Inflammatory macrophage (primary cell): ENCODE measurements at places on chromosomes 1 and 21.

GRCh38 chr1:43279666-43280065 is 5.7 kb downstream of the C1orf210 start:
- DNase-seq, result no peak

GRCh38 chr1:31248276-31248675 is 8.6 kb upstream of the NKAIN1 start:
- no peak for DNase-seq

DNA sequence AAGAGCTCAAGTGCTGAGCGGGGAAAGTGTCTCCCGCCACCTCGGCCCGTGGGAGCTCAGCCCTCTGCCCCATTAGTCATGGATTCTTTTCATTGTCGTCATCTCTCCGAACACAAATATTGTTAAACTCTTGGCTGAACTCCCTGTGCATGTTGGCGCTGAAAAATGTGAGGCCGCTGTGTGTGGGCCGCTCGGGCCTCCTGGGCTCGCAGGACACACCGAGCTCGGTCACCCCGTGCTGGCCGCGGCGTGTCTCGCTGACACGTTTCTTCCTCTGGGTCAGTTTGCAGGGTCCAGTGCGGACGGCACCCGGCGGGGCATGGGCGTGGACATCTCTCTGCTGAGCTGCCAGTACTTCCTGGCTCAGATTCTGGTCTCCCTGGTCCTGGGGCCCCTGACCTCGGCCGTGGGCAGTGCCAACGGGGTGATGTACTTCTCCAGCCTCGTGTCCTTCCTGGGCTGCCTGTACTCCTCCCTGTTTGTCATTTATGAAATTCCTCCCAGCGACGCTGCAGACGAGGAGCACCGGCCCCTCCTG is 25.6 kb downstream of the SLC45A1 start:
- no peak for DNase-seq

GRCh38 chr1:3638676-3639075 is 11.2 kb downstream of the WRAP73 start:
- no peak for DNase-seq

DNA sequence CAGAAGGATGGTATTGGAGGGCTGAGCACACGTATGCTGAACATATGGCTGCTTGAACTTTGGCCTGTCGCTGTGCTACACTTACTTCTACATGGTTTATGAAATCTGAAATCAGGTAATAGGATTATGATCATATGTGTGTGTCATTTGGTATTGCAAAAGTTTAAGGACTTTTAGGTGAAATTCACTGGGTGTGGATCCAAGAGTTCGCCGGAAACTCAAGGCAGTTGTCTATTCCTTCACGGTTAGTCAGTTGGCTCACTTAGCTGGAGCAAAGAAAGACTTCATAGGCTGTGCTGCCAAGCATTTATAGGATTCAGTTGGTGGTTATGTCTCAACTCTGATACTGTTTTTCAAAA is 927 bp downstream of the UAP1 start:
- DNase-seq, result no peak

DNA sequence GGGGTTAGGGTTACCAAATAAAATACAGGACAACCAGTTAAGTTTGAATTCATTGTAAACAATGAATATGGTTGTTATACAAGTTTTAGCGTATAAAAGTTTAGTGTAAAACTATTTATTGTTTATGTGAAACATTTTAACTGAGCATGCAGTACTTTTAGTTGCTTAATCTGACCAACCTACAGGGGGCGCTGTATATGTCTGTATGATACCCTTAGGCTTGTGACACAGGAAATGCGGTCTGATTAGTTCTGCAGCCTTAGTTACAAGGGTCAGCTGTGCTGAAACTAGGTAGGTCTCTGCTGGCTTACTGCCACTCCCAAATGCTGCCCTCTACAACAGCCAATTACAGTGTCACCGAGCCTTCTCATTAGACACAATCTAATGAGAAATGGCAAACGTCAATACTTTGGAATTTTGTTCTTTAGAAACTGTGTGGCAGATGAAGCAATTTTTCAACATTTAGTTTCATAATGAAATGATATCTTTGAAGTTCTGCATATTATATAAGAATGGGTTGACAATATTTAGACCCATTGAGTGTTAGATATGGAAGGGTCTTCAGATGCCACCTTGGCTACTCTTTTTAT is 56.2 kb downstream of the NTNG1 start:
- peak; percentile 18 for DNase-seq

DNA sequence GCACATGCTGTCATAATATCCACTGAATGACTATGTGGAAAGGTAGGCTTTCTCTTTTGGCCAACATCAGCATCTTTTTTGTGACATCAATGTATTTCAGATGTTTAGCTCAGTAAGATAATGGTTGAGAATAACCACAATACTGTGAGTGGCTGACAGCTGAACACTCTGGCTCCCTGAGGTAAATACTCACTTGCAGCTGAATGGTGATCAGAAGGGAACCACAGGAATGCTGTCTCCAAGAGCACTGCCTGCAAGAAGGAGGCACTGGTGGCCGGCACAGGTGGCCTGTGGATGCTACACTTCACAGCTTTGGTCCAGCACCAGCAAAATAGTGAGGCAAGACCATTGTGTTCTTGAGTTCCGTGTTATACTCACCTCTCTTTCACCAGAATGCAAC is 118.7 kb upstream of the PPM1J start:
- DNase-seq, result no peak

GRCh38 chr1:227766653-227767277 is 31.5 kb downstream of the SNAP47 start:
- DNase-seq, result peak; percentile 53

DNA sequence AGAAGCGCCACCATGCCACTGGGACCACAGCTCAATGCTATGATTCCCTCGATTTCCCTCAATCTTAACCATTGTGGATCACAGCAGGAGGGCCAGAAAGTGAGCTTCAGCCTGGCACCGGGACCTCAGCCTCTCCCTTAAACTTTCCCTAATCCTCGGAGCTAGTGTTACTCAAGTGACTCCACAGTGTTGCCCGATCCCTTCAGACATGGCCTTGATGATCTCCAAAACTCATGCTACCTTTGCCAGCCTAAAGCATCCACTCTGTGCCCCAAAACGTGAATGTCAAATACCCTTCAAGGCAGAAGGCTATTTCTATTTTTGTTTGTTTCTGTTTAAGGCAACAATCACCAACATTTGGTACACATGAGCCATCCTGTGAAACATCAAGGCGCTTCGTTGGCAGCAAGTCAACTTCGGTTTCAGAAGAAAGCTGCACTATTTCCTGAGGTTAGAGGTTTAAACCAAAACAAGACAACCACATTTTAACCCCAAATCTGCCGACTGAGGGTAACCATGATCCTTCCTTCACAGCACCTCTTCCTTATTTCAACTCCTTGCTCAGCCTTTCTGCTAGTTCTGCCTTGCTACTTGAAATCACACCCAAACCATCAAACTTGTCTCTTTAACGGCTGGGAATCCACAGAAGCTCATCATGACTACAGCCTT is 94.4 kb upstream of the KRTAP19-8 start:
- DNase-seq, result no peak

- no peak for DNase-seq
These were observed 6.2 kb upstream of the MMP23B start for GRCh38 chr1:1625824-1626206.

GRCh38 chr1:12555411-12556367 is 62.3 kb downstream of the DHRS3 start:
- no peak for DNase-seq

DNA sequence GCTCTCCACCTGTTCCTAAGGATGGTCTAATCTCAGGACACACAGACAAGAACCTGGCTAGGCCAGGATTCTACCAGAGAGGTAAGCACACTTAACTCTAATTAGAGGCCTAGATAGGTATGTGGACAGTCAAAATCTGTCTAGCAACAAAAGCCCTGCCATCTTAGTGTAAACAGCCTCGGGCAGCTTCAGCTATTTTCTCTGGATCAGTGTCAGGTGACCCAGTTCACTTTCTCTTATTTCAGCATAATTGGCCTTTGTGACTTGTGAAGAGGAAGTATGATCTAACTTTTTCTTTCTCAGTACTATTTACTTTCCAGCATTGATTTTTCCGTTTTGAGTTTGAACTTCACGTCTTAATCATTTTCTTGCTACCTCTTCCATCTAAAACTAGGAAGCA is 217.7 kb downstream of the CRB1 start:
- peak; percentile 21 for DNase-seq

DNA sequence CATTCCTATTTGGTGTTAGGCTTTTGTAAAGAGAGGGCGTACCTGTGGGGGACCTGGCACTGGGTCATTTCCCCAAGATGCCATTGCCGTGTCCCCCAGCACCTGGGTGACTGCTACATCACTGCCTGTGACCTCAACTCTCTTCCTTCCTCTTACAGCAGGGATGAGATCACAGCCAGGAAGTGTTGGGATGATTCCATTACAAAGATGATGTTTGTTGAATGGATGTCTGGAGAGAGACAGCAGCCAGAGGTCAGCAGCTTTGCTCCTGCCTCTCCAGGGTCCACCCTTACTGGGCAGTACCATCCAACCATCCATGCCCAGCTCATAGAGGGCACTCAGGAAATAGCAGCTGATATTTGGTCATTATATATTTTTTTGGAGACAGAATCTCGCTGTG is 35.1 kb downstream of the TMEM51 start:
- DNase-seq, result peak; percentile 57

DNA sequence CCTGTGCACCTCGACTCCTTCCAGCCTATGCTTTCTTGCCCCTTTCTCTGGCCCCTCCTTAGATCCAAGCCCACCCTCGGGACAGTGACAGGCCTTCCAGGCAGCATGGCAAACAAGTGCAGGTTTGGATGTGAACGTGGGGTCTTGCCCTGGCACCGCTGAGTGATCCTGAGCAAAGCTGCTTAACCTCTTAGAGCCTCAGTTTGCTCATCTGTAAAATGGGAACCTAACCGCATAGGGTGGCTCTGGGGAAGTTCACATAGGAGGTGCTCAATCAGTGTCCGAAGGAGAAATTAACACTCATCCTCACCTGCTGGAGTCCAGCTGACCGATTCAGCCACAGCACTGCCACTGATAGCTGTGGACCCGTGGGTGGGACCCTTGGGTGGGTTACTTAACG is 7.2 kb downstream of the MFAP2 start:
- DNase-seq, result no peak

DNA sequence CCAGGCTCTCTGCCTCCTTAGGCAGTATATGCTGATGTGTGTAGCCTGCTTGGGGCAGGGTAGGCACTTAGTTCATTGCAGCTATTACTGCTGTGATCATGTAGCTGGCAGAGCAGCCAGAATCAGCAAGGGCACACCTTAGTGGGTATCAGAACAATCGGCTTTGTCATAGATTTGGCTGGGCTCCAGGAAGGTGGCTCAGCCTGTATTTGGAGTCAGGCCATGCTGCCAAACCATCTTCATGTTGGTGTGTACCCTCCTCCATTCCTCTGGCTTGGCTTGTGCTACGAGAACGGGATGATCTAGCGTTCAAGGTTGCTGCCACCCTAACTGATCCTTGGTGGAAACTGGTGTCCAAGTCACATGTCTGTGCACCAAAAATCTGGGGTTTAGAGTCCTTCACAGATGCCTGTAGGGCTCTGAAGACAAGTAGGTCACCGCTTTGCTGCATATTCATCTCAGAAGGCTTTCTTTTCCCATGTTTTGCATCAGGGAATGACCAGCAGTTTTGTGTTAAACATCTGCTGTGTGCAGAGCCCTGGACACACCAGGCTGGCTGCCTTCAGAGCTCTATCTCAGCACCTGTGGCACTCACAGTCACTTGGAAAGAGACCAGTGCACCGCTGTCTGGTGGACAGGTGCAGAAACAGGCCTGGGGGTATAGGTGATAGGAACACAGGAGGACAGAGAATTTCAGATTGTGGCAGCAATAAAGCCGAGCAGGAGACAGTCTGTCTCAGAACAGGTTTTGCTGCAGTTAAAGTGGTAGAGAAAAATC is 23.7 kb downstream of the VANGL1 start:
- no peak for DNase-seq

DNA sequence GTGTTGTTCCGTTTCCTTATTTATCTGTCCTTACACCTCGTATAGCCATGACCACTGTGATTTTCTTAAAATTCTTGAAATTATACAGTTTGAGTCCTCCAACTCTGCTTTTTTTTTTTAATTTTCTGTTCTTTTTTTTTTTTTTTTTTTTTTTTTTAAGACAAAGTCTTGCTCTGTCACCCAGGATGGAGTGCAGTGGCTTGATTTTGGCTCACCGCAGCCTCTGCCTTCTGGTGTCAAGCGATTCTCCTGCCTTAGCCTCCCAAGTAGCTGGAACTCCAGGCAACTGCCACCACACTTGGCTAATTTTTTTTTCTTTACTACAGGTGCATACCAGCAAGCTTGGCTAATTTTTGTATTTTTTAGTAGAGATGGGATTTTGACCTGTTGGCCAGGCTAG is 48.9 kb downstream of the DIP2A start:
- no peak for DNase-seq
